RPMI7951 (cell line): ENCODE measurements at places on chromosomes 2 and 18. TPM values are rescaled to one million over a fixed set of nuclear protein-coding genes. Genes with fewer than 3 reads are reported as not detected.

DNA sequence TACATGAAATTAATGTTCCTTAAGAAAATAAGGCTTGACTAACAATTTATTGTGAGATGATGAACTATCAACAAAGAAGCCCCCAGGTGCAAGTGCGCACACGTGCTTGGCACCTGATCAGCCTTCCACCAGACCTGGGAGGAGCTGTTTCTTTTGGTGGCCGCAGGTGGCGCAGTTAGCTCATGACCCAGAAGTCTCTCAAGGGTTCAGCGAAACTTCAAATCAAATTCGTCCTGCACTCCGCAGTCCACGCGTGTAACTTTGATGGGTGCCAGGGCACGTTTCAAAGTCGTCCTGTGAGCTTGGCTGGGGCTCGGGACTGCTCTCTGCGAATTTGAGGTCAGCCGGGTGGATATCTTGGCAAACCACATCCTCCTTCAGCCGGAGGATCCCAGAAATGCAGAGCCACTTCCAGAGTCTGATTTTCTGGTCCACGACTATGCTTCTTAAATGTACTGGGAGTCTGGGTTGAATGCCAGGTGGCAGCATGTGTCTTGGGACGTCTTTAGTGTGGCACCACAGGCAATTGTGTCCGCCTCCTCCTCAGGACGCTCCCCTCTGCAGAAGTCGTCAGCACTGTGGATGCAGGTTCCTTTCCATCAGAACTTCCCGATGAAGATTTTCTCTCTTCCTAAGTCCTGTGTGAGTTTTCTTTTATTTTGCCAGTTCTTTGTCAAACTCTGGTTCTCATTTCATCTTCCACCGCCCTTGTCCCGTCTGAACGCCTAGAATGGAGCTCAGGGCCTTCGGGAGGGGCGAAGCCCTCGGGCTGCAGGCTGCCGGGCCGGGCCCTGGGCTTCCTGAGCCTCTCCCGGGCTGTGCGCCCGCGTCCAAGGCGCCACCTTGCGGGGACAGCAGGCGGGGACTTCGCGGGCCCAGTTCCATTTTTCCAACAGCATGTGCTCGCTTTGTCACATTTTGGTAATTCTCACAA lies 61.3 kb upstream of the RAPGEF4 start:
- peak; percentile 44 for DNase-seq

GRCh38 chr2:160334028-160334741 lies 134.1 kb upstream of the ITGB6 start:
- DNase-seq, result no peak

Gene NEU2
- not detected in 2 replicates for total RNA-seq

Gene FLACC1
- total RNA-seq, result 1.3 and 1.5 TPM in 2 replicates

Gene MAP3K19
- total RNA-seq, result not detected in 2 replicates
